ENCODE measurements at places on chromosomes 16 and 17. TPM values are rescaled to one million over a fixed set of nuclear protein-coding genes. Genes with fewer than 3 reads are reported as not detected.

GPR139 gene
- not detected for total RNA-seq

WNT9B gene
- not detected for total RNA-seq

IGSF6 gene
- total RNA-seq, result not detected

ZP2 gene
- not detected for total RNA-seq

WIPF2 gene
- total RNA-seq, result 12.3 TPM

ZSCAN32 gene
- total RNA-seq, result 10.8 TPM

TNK1 gene
- total RNA-seq, result 0.26 TPM

KRT32 gene
- total RNA-seq, result not detected

DDX19B gene
- total RNA-seq, result 21.0 TPM

KRT25 gene
- total RNA-seq, result not detected
